ENCODE measurements at places on chromosomes 2 and 18. TPM values are rescaled to one million over a fixed set of nuclear protein-coding genes. Genes with fewer than 3 reads are reported as not detected.

ECEL1 gene
- total RNA-seq: not detected

NYAP2 gene
- not detected for total RNA-seq

MRPL33 gene
- 73.4 TPM for total RNA-seq

CYB5A gene
- total RNA-seq: 23.5 TPM

KLHL14 gene
- 0.98 TPM for total RNA-seq

TGFA gene
- 12.2 TPM for total RNA-seq

MYO3B gene
- under 0.01 TPM for total RNA-seq

PKDCC gene
- total RNA-seq: 6.3 TPM

TMEM87B gene
- 22.1 TPM for total RNA-seq

TXNL4A gene
- 37.1 TPM for total RNA-seq

STRADB gene
- 17.9 TPM for total RNA-seq

SLC25A12 gene
- 10.3 TPM for total RNA-seq

RASGRP3 gene
- total RNA-seq: 234 TPM

SKA1 gene
- 1.8 TPM for total RNA-seq

CIB4 gene
- total RNA-seq: not detected

VPS4B gene
- total RNA-seq: 53.6 TPM

POTEC gene
- not detected for total RNA-seq

NOSTRIN gene
- 0.22 TPM for total RNA-seq

GPR39 gene
- total RNA-seq: not detected

IL1RL2 gene
- 0.22 TPM for total RNA-seq

TBR1 gene
- total RNA-seq: under 0.01 TPM

ZNF236 gene
- total RNA-seq: 4.6 TPM

AMER3 gene
- not detected for total RNA-seq

ANKRD44 gene
- 6.9 TPM for total RNA-seq

CARF gene
- total RNA-seq: 5.2 TPM

CCDC141 gene
- 3.7 TPM for total RNA-seq

SETBP1 gene
- total RNA-seq: 5.1 TPM

ADD2 gene
- total RNA-seq: 23.2 TPM

UCN gene
- 0.34 TPM for total RNA-seq

MTERF4 gene
- 32.1 TPM for total RNA-seq

ASB18 gene
- not detected for total RNA-seq

DSG1 gene
- not detected for total RNA-seq

RSAD2 gene
- total RNA-seq: under 0.01 TPM

RAPGEF4 gene
- 23.8 TPM for total RNA-seq

TUBA4B gene
- total RNA-seq: not detected

MAP3K2 gene
- 24.8 TPM for total RNA-seq

TP53I3 gene
- total RNA-seq: 40.9 TPM

UGT1A5 gene
- not detected for total RNA-seq

C2orf80 gene
- not detected for total RNA-seq

TIGD1 gene
- 0.98 TPM for total RNA-seq

KIAA2012 gene
- total RNA-seq: not detected

COLEC11 gene
- total RNA-seq: 0.65 TPM

TRABD2A gene
- 0.17 TPM for total RNA-seq

ZNF532 gene
- total RNA-seq: 44.4 TPM

PMAIP1 gene
- 10.5 TPM for total RNA-seq

NIFK gene
- total RNA-seq: 40.0 TPM

CYP20A1 gene
- total RNA-seq: 33.0 TPM

B4GALT6 gene
- 5.0 TPM for total RNA-seq

ERMN gene
- not detected for total RNA-seq

WBP1 gene
- total RNA-seq: 37.3 TPM

PTRHD1 gene
- 53.6 TPM for total RNA-seq

PLA2R1 gene
- 22.3 TPM for total RNA-seq

ZNF804A gene
- total RNA-seq: under 0.01 TPM

LOXL3 gene
- 1.2 TPM for total RNA-seq

Measured in dermis lymphatic vessel endothelial cell (primary cell).